ENCODE measurements at places on chromosomes 13 and 19.

DNA sequence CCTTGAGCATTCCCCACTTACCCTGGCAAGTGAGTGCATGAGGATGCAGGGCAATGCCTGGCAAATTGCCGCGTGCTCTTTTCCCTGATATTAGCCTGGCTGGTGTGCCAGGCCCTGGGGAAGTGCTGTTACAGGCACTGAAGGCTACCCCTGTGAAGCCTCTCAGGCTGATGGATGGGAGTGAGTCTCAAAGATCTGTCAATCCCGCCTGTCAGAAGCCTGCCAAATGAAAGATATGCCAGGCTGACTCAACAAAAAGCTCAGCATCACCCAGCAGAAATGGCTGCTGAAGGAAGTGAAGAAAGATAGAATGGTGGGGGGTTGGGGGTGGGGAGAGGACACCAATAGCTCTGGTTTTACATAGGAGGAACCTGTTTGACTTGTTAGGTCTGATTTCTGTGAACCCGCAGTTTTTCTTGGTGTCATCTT lies 112.1 kb downstream of the LACC1 start:
- no peak for DNase-seq

DNA sequence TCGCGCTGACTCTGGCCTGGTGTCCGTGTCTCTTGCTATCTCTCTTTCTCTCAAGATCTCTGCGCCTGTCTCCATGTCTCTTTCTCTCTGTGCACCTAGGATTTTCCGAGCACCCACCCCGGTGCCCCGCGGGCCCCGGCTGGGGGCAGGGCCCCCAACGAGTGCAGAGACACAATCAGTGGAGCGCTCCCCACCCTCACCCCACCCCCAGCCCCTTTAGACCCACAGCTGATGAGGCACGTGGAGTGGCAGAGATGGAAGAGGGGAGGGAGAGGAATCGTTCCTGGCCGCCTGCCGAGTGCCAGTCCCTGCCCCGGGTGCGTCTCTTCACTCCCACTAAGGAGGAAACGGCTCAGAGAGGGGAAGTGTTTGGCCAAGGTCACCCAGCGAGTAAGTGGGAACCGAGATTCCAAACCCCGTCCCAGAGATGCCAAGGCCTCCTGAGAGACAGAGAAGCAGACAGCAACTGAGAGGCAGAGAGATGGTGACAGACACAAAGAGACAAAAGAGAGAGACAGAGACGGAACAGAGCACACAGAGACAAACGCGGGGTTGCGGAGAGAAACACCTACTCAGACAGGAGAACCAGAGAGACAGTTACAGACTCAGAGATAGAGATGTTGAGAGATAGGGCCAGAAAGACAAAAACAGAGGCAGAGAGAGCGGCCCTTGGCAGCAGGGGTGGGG lies 626 bp upstream of the BCL3 start:
- peak; percentile 72 for DNase-seq

DNA sequence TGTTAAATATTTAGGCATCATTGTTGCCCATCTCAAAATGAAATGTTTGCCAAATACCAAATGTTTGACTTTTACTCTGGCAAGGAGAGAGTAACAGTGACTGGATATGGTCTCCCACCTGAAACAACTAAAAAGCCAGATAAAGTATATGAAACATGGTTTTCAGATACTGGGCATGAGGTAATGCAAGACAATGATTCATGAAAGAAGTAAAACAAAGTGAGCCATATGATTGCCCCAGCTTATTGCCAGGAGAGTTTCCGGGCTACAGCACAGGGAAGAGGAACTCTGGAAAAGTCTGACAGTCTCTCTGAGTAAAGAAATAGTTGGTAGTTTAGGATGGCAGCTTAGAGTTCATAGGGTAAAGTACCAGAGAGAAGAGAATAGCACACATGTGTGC lies 354.6 kb downstream of the DNAJC15 start:
- no peak for DNase-seq

- no peak for DNase-seq
These were observed 7.9 kb downstream of the PDX1 start for GRCh38 chr13:27927444-27928352.

DNA sequence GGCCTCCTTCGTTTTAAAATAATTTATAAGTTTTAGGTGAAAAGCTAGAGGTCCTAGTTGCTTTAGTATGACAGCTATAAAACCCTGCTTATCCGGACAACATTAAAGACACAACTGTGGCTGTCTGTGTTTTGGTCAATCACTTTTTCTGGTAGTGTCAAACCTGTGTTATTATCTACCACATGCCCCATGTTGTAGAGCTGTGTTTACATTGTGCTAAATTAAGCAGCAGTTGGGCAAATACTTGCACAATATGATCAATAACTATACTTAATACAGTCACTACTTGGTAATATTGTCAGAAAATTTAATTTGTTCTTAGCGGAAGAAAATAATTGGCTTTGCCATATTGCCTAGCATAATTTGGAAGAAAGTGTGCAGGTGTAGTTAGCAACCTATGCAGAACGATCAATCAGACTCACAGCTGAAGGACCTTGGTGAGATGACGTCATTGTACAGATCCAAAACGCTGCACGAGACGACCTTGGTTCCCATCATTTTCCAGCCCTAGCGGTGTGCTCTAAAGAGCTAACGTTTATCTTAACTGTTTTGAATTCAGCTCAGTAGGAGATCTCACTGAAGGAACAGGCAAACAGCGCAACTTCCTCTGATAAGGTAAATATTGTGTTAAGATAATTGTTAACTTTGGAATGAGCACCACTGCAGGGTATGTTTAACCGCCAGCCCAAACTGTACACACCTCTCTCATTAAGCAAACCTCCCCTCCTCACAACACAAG lies 476.6 kb downstream of the IRS2 start:
- no peak for DNase-seq

- DNase-seq, result no peak
These were observed 63.6 kb upstream of the NFIC start for GRCh38 chr19:3302755-3303154.

DNA sequence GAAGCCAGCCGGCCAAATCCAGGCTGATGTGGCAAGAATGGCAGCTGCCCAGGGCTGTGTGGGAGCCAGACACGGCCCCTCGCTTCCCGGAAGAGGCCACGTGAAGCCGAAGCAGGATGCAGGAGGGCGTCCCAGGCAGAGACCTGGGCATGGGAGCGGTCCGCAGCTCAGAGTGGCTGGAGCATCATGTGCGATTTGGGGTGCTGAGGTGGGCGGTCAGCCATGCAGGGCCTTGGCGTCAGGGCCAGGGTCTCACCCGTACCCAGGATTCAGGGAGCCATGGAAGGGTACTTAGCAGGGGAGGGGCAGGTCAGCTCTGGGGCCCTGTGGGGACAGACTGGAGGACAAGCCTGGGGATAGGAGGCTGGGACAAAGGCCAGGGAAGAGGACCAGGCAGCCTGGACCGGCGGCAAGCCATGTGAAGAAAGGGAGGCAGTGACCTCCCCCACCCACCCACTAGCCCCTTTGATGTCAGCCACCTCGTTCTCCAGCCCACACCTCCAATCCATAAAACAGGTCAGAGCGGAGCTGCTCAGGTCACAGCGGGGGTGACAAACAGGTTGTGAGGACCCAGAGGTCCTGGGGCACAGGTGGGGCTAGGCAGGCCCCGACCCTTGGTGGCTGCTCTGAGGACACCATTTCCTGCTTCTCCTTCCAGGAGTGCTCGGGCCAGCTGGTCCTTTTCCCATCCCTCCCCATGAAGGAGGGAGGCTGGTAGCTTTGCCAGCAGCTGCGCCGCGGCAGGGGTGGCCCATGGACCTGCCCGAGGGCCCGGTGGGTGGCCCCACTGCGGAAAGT lies 2.3 kb downstream of the KASH5 start:
- DNase-seq, result no peak

DNA sequence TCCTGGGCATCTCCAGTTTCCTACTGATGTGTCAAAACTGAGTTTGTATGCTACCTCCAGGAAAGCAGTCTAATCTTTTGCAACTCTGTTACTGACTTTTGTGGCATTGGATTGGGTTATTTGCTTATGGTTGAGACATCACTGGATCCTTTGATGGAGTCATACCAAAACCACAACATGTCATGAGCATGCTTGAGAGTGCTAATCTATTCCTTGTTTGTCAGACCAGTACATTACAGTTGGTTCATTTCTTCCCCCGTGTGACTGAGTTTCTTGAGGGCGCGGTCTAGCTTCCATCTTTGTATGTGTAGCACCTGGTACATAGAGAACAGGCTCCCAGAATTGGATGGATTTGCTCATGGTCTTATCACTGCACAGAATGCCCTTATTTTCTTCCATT lies 43.2 kb downstream of the SUGT1 start:
- DNase-seq, result no peak

GRCh38 chr19:58346961-58347929 lies 6.0 kb downstream of the A1BG start:
- DNase-seq, result peak; percentile 63

DNA sequence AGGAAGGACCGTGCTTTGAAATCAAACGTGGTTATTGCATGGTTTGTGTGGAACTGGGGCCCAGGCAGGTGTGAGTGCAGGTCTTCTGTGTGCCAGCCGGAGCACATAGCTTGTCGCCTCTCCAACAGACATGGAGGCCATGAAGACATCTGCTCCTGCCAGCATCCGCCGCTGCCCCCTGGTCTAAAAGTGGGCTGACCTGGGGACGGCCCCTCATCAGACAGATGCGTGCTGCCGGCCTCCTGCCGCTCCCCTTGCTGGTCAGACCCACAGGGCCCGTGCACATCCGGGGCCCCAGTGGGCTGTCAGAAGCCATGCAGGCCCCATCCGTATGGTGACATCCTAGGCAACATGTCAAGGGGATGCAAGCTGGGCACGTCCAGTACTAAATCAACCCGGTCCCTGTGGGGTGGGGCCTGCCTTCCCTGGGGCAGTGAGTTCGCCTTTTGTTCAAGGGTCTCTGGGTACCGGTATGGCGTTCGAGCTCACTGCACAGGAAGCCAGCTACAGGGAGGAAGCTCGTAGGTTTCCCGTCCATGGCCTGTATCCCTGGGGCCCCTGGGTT lies 88.0 kb upstream of the MCF2L start:
- DNase-seq, result no peak

- no peak for DNase-seq
These were observed 305.2 kb downstream of the NDFIP2 start for GRCh38 chr13:79786176-79786575.

DNA sequence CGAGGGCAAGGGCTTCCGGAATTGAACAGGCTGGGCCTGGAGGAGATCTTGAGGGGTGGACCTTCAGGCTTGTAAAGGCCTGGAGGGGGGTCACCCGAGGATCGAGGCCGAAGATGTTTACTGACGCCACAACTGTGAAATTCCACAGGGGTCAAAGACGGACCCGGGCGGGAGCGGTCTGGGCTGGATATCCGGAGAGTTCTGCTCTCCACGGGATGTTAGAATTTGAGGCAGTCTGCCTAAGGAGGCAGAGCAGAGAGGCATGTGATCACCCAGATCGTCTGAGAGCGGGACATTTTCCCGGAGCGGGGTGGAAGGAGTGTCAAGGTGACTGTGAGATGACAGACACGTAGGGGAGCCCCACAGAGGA lies 13.2 kb downstream of the KLHL26 start:
- no peak for DNase-seq

GRCh38 chr19:4042731-4043082 lies 24.0 kb downstream of the ZBTB7A start:
- no peak for DNase-seq

GRCh38 chr19:15118248-15118647 lies 11.0 kb downstream of the SYDE1 start:
- DNase-seq, result no peak

DNA sequence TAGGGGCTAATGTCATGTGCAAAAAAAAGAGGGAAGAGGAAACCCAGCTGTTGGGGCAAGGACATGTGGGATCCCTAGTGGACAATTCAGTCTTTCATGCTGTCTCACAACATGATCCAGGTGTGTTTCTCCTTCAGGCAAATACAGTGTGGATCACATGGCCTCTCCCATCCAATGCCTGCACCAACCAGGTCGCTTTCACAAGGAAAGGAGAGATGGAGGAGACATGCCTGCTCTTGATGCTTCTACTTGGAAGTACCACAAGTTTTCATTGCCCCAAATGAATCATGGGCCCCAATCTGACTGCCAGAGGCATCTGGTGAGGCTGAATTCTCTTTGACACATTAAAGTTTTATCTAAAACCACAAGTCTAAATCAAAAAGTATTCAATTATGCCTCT lies 82.1 kb downstream of the DLEU7 start:
- DNase-seq, result no peak

DNA sequence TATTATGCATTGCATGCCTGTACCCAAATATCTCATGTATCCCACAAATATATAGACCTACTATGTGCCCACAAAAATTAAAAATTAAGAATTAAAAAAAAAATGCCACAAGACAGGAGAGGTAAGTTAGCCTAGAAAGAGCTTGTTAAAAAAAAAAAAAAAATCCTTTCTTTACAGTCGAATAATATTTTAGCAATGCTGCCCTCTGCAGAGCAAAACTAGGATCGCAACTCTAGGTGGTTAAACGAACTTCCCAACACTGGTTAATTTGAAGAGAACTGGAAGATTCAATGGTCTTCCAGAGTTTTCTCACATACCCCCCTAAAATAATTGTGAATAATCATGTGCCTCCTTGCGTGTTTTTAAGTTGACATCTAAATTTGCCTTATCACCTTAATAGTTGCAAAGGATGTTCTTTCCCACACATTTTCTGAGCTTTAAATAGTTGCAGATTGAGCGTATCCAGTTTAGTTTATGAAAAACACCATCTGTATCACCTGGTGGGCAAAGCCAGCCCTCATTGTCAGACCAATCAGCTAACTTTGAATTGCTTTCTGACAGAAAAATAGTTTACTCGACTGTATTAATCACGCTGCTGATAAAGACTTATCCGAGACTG lies 47.4 kb upstream of the RCBTB2 start:
- DNase-seq, result peak; percentile 91

GRCh38 chr13:50453188-50453587 lies 390.3 kb downstream of the DLEU7 start:
- DNase-seq, result no peak

GRCh38 chr13:65937251-65937650 lies 1292.9 kb downstream of the PCDH9 start:
- DNase-seq, result no peak

DNA sequence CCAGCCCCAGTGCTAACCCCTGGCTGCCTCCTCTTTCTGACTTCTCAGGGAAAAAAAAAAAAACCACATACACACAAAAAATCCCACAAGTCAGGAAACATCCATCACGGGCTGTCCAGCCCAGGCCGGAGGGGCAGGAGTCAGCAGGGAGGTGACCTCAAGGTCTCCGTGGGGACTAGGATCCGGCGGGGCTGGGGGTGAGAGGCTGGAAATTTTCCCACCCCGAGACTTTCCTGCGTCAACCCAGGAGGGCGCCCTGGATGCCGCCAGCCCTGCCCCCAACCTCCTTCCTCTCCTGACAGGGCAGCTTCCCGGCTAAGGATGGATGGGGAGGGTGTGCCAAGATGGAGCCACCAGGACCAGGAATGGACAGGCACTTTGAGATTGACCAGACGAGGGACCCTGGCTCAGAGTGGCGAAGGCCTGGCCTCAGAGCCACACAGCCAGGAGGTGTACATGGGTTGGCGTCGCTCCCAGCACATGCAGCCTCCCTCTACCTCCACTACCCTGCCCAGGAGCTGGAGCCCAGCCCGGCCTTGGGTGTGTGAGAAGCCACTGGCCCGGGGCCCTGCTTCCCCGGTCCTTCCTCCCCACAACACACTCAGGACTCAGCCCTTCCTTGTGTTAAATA lies 33.3 kb downstream of the BLOC1S3 start:
- DNase-seq, result peak; percentile 49

- DNase-seq, result no peak
These were observed 39.8 kb upstream of the EHD2 start for GRCh38 chr19:47673426-47673825.

- DNase-seq, result no peak
These were observed at the start of gene CYP2F1 for GRCh38 chr19:41114132-41114531. CYP2F1 (plus strand) TSS chr19:41114432; CDS start chr19:41116189, 1,757 bp downstream.

GRCh38 chr13:28258417-28258816 lies 120.1 kb downstream of the PAN3 start:
- no peak for DNase-seq

- DNase-seq, result no peak
These were observed 1447.6 kb downstream of the UQCRFS1 start for GRCh38 chr19:27765397-27765796.
